Stimulated activated CD8-positive, alpha-beta memory T cell treated with anti-CD3 and anti-CD28 coated beads, Interleukin-15, amount 100 ng/mL, for 24 hours (primary cell): ENCODE measurements at places on chromosomes 4 and X.

GRCh38 chrX:151722241-151722846 is 6.5 kb downstream of the FATE1 start:
- DNase-seq: no peak

GRCh38 chr4:1035510-1035909 is 24.1 kb downstream of the FGFRL1 start:
- DNase-seq: no peak

DNA sequence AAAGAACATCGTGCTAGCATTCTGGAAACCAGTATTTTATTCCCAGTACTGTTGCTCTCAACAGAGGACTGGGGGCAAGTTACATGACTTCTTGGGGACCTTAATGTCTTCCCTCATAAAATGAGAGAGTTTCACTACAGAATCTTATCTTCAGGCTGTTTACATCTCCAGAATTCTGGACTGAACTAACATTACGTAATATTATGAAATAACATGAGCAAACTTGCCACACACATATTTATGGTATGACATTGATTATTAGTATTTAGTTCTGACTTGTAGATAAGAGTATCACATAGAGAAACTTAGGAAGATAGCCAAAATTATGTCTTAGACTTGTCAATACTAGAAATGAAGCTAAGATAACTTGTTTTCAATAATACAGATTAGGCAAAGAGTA is 68.0 kb downstream of the NFKB1 start:
- no peak for DNase-seq

DNA sequence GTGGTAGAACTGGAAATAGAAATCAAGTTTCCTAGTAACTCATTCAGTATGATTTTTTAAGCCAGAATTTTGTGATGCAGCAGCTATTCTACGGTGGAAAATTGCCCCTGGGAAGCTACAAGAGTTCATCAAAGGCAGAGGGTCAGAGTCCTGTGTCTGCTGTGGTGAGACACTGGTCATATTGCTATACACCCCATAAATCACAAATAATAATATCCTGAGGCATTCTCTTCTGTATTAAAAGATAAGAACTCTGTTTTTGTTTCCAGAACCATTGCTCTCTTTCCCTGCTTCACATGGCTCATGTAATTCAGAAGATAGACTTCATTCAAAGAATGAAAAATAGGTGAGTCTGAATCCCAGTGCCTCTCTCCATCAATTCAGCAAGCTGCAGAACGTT is 188.8 kb upstream of the NOCT start:
- DNase-seq: no peak

DNA sequence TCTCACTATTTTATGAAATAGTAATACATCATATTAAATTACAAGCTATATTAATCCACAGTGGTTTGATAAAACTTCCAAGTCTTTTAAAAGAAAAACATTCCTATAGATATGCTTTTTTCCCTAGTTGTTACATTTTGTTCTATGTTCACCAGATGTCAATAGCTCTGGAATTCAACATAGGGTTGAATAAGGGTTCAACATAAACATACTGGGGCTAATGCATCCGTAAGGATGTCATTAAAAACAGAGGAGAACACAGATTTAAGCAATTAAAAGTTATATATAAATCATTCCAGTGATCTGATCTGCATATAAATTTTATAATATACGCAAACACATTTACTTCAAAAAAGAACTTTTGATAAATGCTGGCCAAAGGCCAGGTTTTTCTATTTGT is 32.5 kb downstream of the SULT1B1 start:
- no peak for DNase-seq
